ENCODE measurements at places on chromosomes 1 and 21.

GRCh38 chr21:24205319-24205718 is 1402.0 kb downstream of the MRPL39 start:
- no peak for DNase-seq

DNA sequence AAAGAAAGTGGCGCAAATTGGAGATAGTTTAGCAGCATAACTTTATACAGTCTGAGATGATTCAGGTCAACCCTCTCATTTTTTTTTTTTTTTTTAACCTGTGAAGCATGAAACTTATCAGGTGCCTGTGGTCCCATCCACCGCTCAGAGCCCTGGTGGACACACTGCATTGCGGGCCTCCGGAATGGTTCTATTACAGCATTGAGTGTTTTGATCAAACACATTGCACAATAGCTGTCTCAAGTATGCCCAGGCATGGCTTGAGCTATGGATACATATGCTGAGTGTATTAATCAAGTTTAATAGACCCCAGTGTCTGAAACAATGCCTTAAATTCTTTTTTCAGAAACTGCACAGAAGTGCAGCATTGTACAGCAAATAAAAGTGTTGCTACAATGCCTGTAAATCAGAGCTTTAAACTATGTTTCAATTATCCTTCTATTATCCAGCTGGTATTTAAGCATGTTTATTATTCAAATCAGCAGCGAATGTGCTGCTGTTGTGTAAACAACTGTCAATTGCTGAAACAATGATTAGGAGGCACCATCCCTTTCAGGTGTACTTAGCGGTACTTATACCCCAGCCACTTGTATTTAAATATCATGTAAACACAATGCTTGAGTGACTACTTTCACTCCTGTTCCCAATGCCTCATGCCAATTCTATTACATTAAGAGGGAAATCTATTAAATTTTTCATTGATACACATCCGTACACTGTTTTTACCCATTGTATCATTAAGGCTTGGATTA is 456.6 kb downstream of the RPS6KC1 start:
- no peak for DNase-seq

DNA sequence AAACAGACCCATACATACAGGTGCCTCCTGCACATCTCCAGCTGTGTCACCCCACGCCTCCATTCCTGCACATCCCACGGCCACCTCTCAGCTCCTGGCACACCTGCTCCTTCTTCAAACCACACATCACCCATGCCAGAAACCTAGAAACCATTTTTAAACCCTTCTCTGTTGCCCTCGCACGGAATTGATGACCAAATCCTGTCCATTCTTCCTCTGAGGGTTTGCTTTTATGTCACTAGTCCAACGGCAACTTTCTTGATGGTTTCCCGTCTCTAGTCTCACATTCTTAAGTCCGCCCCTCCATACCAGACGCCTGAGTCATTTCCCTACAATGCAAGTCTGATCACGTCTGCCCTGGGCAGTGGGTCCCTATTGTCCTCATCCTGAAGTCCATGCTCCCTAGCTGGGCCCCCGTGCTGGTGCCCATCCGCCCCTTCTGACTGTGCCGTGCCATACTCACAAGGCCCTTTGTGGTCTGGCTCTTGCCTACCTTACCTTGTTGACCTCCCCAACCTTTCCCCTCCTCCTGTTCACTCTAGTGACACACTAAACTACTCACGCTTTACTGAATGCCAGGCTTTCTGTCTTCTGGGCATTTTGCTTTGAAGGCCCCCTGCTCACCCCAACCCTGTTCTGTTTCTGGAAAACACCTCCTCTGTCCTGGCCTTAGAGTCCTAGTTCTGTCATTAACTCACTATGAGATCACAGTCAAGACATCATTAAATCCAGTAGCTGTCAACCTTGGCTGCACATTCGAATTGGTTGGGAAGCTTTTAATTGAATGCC is 17.6 kb downstream of the SLC2A1 start:
- no peak for DNase-seq

GRCh38 chr1:40344597-40344996 is 27.5 kb upstream of the COL9A2 start:
- DNase-seq: no peak

DNA sequence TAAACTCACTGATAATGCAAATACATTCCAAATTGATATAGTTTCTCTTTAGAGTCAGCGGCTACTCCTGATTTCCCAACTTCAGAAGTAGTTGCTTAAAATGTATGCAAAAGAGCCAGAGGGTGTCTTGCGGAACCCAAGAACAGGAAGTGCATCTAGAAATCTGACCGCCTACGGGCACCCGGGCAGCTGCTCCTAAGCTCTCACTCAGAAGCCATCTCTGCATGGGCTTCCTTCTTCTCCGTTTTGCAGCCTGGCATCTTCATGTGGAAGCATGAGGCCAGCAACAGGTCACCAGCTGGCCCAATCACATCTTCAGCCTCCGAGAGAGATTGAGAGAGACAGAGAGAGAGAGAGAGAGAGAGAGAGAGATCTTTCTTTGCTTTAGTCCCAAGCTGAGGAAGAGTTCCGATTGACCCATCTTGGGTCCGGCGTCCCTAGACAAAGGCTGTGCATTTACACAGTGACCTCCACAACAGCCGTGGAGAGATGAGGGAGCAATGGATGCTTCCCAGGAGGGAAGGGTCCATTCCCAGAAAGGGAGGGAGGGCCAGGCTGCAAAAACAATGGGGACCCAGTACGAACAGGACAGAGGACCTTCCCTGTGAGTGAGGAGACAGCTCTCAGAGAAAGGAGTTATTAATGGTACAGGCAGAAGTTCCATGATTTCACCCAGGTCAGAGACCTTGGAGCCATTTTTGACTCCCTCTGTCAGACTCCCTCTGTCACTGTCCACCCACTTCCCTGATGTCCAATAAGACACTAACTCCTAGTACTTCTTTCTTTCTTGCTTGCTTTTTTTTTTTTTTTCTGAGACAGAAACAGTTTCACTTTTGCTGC is 28.2 kb upstream of the SLC30A1 start:
- peak; percentile 11 for DNase-seq

GRCh38 chr1:83794384-83794783 is 204.5 kb downstream of the TTLL7 start:
- DNase-seq: no peak

DNA sequence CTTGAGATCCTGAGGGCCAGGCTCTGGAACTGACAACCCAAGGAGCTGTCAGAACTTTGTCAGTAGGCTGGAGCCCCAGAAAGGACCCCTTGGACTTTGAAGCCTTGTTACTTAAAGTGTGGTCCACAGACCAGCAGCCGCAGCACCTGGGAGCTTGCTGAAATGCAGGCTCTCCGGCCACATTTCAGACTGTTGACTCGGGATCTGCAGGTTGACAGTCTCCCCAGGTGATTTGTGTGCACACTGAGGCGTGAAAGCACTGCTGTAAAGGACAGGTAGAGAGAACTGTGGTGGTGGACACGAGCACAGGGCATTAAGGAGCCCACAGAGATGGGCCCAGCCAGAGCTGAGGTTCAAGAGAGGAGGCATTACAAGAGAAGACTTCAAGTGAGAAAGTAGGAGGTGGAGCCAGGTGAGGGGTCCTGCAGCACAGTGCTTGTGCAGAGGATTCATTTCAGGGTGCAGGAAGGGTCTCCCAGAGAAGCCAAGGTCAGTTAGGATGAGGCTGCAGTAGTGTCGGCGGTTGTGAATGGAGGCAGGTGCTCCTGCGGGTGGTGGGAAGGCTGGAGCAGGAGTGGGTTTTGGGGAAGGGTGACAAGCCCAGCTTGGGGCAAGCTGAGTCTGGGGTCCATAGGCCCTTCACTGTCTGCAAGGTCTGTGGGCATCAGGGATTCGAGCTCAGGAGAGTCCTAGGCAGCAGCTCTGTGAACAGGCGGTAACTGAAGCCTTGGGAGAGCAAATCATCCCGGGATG is 4.6 kb downstream of the HYI start:
- no peak for DNase-seq

GRCh38 chr1:92803140-92803887 is 18.4 kb upstream of the EVI5 start:
- no peak for DNase-seq

DNA sequence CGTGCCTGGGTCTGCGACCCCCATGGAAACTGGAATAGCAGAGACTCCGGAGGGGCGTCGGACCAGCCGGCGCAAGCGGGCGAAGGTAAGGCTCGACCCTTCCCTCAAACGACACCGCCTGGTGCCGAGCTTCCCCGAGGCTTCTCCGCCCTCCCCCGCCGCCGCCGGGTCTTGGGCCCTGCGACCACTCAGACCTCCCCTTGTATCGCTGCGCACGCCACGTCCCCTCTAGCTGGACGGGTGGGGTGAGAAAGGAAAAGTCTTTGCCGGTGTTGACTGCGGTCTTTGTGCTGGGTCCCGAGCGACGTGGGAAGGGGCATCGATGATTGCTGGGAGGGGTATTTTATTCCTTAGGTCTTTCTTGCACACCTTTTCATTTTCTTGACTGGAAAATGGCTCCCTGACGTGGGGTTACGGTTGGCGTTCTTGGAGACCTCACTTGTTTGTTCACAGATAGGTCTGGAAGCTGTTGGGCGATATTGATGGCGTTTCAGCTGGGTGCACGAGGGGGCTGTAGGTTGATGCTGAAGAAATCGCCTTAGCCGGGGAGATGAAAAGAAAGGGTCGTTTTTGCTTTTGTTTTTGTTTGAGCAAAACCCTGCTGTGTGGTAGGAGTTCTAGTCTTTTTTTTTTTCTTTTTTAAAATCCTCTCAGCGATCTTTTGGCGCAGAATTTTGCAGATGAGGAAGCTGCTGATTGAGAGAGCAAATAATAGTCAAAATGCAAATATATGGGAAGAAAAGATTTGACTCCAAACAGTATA is 776 bp downstream of the KDM1A start:
- DNase-seq: peak; percentile 12

- DNase-seq: no peak
Observed at GRCh38 chr21:45997495-45998275, 16.1 kb downstream of the COL6A1 start.

DNA sequence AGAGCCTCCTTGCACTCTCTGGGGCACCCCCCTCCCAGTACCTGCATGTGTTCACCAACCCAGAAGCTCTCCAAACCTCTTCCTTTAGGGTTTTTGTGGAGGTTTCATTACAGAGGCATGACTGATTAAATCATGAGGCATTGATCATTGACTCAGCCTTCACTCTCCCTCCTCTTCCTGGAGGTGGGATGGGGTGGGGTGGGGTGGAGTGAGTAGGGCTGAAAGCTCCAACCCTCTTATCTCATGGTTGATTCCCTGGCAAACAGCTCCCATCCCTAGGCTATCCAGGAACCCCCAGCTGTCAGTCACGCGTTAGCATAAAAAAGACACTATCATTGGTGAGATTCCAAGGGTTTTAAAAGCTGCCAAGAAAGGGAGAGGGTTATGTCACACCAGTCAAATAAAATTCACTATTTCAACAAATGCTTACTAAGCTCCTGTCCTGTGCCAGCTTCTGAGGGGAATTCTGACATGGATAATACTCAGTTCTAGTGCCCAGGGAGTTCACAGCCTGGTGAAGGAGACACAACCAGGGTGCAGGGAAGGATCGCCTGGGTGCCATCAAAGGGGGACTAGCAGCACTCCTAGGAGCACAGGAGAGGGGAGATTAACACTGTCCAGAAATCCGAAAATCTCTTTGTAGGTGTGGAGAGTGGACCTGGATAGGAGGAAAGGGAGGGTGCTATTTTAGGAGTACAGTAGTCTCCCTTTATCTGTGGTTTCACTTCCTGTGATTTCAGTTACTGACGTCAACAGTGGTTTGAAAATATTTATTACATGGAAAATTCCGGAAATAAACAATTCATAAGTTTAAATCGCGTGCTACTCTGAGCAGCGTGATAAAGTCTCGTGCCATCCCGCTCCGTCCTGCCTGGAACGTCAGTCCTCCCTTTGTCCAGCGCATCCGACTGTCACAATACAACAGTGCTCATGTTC is 6.8 kb upstream of the IL24 start:
- no peak for DNase-seq

DNA sequence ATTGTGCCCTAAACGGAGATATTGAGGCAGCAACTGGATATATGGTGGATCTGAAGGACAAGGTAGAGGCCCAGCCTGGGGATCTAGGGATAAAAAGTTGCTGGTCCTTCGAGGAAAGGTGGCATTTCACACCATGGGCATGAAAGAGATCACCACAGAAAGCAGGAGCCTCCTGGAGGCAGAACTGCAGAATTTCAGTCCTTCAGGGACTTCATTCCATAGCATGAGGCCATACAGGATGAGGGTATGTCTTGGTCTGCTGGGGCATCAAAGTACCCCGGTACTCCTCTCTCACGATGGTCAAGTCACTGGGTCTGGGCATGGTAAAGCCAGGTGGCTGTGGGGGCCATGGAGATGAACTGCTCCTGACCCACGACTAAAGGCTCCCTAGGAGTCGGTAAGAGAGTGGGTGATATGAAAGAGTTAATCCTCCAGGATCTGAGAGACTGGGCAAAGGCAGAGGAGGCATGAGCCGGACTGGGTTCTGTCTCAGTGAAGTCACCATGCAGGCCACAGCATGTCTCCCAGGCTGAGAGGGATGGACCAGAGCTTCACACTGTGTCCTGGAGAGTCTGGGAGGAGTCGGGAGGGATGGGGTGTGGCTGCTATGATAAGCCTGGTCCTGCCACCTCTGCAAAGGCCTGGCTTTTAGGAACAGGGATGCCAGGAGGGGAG is 5.8 kb upstream of the SPRR5 start:
- DNase-seq: no peak

DNA sequence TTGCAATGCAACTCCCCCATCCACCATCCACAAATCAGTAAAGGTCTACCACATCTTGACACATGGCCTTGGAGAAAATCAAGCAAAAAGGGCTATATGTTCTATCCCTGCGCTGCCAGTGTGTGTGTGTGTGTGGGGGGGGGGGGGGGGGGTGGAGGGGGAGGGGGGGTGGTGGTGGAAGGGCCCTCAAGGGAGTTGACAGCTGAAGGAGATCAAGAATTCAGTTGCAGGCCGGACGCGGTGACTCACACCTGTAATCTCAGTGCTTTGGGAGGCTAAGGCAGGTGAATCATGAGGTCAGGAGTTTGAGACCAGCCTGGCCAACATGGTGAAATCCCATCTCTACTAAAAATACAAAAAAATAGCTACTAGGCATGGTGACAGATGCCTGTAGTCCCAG is 37.6 kb upstream of the CLIC4 start:
- no peak for DNase-seq

GRCh38 chr1:121522061-121522759 is 337.4 kb downstream of the SRGAP2C start:
- no peak for DNase-seq

- no peak for DNase-seq
Observed at GRCh38 chr1:183656355-183656754, 3.2 kb upstream of the APOBEC4 start.

- no peak for DNase-seq
Observed at GRCh38 chr1:14345946-14346550, 252.4 kb upstream of the KAZN start.

Measured in NCI-H1694 treated with DMSO at 0.1 percent for 48 hours (cell line).